ENCODE measurements at places on chromosomes 13 and 19.
A peak's percentile ranks its signal among the peaks of the same experiment; 100 is the strongest.

DNA sequence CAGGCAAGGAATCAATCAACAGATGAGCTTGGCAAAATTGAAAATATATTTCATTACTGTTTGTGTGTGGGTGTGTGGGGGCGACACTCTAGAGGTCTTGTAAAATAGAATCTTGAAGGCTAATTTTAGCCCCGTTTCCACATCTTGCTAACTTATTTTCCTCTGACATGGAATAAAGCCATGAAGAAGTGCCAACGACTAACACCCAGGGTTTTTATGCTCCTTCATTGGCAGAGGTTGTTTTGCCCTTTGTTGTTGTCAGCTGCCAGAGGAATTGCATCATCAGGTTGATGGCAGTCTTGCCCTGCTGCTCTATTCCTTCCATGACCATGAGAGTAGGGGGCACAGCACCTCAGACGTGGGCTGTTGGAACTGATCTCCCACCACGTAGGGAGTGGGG is 30.6 kb upstream of the FAM216B start:
- no peak for DNase-seq
- no peaks in the 10 kb centered on the region for H3K36me3 ChIP-seq
- H3K4me1 ChIP-seq = no peaks in the 10 kb centered on the region
- H3K27ac ChIP-seq = no peak overlapping the region
- H3K4me3 ChIP-seq = no peak overlapping the region

DNA sequence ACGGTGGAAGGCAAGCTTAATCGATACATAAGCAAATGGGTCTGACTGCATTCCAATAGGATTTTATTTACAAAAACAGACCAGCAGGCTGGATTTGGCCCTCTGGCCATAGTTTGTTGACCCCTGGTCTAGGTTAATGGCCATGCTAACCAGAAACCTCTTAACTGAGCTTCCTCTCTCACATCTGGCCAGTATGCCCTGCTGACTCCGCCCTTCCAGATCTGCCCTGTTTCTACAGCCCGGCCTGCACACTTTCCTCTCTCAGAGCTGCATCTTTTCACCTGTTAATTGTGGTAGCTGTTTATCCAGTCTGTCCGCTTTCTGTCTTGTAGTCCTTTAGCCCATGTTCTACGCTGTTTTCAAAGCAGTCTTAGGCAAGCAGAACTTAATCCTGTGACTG is 25.6 kb downstream of the EDNRB start:
- H3K36me3 ChIP-seq = no peaks in the 10 kb centered on the region
- no peak overlapping the region for H3K27ac ChIP-seq
- no peaks in the 10 kb centered on the region for H3K27me3 ChIP-seq

- no peak for DNase-seq
- peaks cover 60% of the 10 kb centered on the region for H3K4me1 ChIP-seq
- H3K36me3 ChIP-seq = no peaks in the 10 kb centered on the region
Observed at GRCh38 chr19:49565261-49565660, 15.1 kb downstream of the NOSIP start.

- no peak for DNase-seq
- peaks cover 40% of the 10 kb centered on the region for H3K4me1 ChIP-seq
- H3K27me3 ChIP-seq = no peaks in the 10 kb centered on the region
- H3K27ac ChIP-seq = peak overlapping the region; percentile 97
- peak overlapping the region; percentile 93 for H3K4me3 ChIP-seq
Observed at GRCh38 chr19:13149628-13150186, 468 bp downstream of the STX10 start.

DNA sequence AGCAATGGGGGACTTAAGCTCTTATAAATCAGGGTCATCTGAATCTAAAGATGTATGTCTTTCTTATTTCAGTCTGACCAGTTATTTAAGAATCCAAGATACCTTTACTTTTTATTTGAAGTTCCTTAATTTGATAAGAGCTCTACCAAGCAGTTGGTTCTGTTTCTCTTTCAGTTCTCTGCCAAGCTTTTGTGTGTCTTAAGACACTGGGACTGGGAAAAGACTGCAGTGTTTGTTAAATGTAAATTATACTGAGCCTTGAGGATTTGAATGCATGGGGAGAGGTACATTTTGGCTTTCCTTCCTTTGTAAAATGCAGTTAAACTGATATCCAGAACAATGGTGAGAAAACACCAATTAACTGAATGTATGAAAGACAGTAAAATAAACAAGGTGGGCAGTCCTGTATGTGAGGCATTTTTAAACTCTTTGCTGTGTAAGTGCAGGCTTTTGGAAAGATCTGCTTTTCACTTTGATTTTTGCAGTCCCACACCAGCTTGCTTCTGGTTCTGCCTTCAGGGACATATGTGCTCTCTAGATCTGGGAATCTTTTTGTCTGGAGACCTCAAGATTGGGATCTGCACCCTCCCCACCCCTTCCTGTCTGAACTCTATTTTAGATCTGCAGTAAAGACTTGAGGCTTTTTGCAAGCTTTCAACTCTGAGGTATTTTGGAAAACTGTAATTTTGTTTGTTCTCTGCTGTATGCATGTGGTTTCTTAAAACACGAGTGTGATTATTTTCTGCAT is 77.6 kb downstream of the LRCH1 start:
- peak overlapping the region; percentile 86 for H3K27ac ChIP-seq
- peaks cover 52% of the 10 kb centered on the region for H3K4me1 ChIP-seq
- DNase-seq = no peak
- no peaks in the 10 kb centered on the region for H3K27me3 ChIP-seq
- H3K36me3 ChIP-seq = peaks cover under 1% of the 10 kb centered on the region
- no peak overlapping the region for H3K4me3 ChIP-seq

DNA sequence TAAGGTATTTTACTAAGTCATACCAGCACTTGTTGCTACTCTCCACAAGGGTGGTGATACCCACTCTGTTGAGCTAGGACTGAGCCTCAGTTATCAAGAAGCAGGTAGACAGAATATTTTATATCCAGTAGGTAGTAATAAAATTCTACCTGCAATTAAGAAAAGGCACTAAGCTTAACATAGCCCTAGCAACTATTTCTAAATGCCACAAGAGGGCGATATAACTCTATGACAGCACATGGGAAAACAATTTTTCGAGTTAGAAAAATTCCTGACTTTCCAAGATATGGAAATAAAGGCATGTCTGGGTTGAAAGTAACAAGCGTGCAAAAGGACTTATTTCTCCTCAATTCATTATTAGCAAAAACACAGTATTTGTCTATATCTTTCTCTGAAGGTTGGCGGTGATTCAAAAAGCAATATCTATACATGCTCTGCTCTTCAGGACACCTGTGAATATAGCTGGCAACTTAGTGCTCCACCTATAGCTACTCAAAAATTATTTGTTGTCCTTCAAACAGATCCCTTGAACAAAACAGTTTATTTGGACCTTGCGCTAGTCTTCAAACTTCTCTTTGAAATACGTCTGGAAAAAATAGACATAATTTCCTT is 14.7 kb downstream of the CCDC169 start:
- DNase-seq = no peak
- H3K27ac ChIP-seq = no peak overlapping the region
- H3K4me3 ChIP-seq = no peak overlapping the region
- peaks cover 26% of the 10 kb centered on the region for H3K27me3 ChIP-seq
- H3K36me3 ChIP-seq = peaks cover 4% of the 10 kb centered on the region

DNA sequence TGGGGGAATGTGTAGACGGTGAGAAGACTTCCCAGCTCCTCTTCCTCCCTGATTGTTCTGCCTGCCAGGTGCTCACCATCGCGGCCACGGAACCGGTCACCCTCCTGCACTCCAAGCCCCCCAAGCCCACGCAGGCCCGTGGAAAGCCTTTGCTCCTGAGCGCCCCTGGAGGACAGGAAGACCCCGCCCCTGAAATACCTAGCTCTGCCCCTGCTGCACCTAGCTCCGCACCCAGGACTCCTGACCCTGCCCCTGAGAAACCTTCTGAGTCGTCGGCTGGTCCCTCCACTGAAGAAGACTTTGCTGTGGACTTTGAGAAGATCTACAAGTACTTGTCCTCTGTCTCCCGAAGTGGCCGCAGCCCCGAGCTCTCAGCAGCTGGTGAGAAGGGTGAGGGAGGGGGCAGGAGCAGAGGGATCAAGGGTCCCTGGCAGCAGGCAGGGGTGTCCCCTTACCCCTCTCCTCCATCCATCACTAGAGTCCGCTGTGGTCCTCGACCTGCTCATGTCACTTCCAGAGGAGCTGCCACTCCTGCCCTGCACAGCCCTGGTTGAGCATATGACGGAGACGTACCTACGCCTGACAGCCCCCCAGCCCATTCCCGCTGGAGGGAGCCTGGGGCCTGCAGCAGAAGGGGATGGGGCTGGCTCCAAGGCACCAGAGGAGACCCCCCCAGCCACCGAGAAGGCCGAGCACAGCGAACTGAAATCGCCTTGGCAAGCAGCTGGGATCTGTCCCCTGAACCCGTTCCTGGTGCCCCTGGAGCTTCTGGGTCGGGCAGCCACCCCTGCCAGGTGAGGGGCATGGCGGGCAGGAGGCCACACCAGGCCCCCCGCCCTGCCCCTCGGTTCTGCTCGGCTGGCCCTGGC is 2.1 kb downstream of the SNAPC2 start:
- no peak for DNase-seq
- H3K27ac ChIP-seq = no peak overlapping the region
